Activated T-cell treated with anti-CD3 and anti-CD28 coated beads, Interleukin-2, amount 50 U/mL, for 72 hours (primary cell): ENCODE measurements at places on chromosomes 12 and 14. TPM values are rescaled to one million over a fixed set of nuclear protein-coding genes. Genes with fewer than 3 reads are reported as not detected.

DNA sequence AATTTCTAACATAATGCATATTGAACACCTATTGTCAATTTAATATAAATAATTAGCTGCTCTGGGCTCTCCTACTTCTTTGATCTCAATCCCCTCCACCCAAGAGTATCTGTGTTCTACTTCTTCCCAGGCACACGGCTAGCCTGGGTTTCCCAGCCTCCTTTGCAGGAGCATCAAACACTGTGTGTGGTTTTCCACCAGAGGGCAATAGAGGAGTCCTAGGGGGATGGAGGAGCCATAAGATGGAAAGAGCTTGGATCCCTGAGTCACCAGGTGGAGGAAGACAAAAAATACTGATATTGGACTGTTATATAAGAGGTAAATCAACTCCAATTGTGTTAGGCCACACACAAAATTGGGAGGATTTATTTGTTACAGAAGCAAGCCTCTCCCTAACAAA, 333.7 kb downstream of the GLT1D1 start:
- H3K4me3 ChIP-seq, result no peak overlapping the region
- no peak overlapping the region for H3K27ac ChIP-seq
- H3K4me1 ChIP-seq, result no peaks in the 10 kb centered on the region
- H3K36me3 ChIP-seq, result peaks cover 2% of the 10 kb centered on the region
- no peaks in the 10 kb centered on the region for H3K27me3 ChIP-seq

The TMEM253 gene
- not detected for total RNA-seq

GRCh38 chr14:20476776-20477175, 7.6 kb downstream of the PNP start:
- peaks cover 24% of the 10 kb centered on the region for H3K36me3 ChIP-seq
- H3K27me3 ChIP-seq, result no peaks in the 10 kb centered on the region
- peak overlapping the region; percentile 83 for H3K27ac ChIP-seq
- DNase-seq, result no peak
- H3K4me3 ChIP-seq, result peak overlapping the region; percentile 48

- DNase-seq, result no peak
- H3K27me3 ChIP-seq, result no peaks in the 10 kb centered on the region
- H3K27ac ChIP-seq, result no peak overlapping the region
- no peak overlapping the region for H3K4me3 ChIP-seq
These were observed 14.2 kb upstream of the CDKL1 start for GRCh38 chr14:50410921-50411320.

DNA sequence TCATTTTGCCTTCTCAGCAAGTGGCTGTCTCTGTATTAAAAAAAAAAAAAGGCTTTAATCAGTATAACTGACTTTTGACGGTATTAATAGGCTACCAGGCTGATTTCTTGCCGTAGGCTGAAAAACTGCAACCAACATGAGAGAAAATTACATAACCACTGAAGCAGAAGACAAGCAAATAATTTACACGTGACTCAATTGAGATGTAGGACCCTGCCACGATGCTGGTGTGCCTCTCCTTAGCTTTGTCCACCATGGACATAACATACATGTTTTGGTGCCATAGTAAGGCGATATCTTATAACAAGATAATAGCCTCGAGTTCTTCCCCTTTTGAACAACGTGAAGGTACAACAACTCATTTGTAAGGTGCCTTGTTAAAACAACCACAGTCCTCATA, 88.7 kb upstream of the GRIP1 start:
- no peak overlapping the region for H3K27ac ChIP-seq
- peaks cover 2% of the 10 kb centered on the region for H3K36me3 ChIP-seq
- H3K4me3 ChIP-seq, result no peak overlapping the region
- peaks cover 30% of the 10 kb centered on the region for H3K4me1 ChIP-seq
- no peak for DNase-seq

- H3K27me3 ChIP-seq, result no peaks in the 10 kb centered on the region
- H3K4me1 ChIP-seq, result no peaks in the 10 kb centered on the region
- H3K4me3 ChIP-seq, result no peak overlapping the region
- no peak for DNase-seq
- no peak overlapping the region for H3K27ac ChIP-seq
These were observed 55.0 kb upstream of the NELL2 start for GRCh38 chr12:44930972-44931600.

DNA sequence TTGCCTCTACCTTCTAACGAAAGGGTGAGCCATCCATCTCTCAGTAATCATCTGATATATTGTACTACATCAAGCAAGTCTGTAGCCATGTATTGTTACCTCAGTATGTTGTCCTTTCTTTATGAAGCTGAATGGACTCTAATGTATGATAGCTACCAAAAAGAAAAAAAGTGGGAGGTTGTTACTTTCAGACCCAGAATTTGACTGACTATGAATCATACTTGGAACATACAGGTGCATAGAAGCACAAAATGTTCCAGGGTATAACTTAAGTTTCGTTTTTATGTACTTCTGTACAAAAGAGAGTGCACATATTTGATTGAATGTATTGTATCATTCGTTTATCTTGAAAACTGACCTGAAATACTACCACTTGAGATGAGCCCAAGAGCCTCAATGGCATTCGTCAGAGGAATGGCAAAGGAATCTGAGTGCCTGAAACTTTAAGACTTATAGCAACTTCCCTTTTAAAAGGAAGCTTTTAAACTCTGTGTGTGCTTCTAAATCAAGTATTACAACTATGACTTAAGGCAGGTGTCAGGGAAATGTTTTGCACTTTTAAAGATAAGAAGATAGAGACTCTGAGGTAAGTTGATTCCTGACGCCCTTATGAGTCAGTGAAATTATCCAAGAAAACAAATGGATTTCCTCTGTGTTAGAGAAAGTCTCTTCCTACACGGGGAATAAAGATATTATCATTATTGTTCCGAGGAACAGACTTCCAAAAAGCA, 951.5 kb downstream of the GALC start:
- H3K36me3 ChIP-seq, result no peaks in the 10 kb centered on the region
- no peak overlapping the region for H3K4me3 ChIP-seq
- DNase-seq, result no peak
- no peaks in the 10 kb centered on the region for H3K4me1 ChIP-seq
- H3K27me3 ChIP-seq, result no peaks in the 10 kb centered on the region

- no peaks in the 10 kb centered on the region for H3K36me3 ChIP-seq
- no peak for DNase-seq
- H3K27ac ChIP-seq, result no peak overlapping the region
- peaks cover 42% of the 10 kb centered on the region for H3K4me1 ChIP-seq
These were observed 2.7 kb downstream of the NCKAP5L start for GRCh38 chr12:49825360-49825970.

DNA sequence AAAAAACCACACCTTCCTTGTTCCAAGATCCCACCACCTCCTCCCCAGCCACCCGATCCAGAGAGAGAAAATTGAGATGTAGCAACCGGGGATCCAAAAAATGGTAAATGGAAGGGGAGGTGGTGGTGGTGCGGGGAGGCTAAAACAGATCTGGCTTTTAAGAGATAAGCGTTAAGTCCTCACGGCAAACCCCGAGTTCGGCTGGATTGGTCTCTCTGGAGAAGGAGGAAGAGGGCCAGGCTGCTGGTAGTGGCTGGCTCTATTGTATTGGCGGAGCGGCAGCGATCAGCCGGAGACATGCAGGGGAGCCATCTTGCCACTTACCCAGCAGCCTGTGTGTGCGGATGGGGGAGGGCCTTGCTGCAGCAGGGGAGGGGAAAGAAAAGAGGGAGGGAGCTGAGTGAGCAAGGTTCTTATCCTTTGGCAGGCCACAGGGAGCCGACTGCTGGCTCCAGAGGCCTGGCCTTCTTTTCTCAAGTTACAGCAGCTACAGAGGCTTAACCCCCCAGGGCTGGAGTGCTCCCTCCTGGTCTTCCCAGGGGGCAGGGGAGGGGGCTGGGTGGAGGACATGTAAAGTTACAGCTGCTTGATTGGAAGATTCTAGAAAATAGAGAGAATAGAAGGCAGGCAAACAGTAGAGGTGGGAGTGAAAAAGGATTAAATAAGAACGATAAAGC, 14.1 kb upstream of the CDH24 start:
- H3K4me1 ChIP-seq, result peaks cover 38% of the 10 kb centered on the region
- peak overlapping the region; percentile 64 for H3K27ac ChIP-seq
- peak overlapping the region; percentile 94 for H3K4me3 ChIP-seq
- peaks cover 12% of the 10 kb centered on the region for H3K36me3 ChIP-seq
- no peaks in the 10 kb centered on the region for H3K27me3 ChIP-seq
- DNase-seq, result peak; percentile 84

DNA sequence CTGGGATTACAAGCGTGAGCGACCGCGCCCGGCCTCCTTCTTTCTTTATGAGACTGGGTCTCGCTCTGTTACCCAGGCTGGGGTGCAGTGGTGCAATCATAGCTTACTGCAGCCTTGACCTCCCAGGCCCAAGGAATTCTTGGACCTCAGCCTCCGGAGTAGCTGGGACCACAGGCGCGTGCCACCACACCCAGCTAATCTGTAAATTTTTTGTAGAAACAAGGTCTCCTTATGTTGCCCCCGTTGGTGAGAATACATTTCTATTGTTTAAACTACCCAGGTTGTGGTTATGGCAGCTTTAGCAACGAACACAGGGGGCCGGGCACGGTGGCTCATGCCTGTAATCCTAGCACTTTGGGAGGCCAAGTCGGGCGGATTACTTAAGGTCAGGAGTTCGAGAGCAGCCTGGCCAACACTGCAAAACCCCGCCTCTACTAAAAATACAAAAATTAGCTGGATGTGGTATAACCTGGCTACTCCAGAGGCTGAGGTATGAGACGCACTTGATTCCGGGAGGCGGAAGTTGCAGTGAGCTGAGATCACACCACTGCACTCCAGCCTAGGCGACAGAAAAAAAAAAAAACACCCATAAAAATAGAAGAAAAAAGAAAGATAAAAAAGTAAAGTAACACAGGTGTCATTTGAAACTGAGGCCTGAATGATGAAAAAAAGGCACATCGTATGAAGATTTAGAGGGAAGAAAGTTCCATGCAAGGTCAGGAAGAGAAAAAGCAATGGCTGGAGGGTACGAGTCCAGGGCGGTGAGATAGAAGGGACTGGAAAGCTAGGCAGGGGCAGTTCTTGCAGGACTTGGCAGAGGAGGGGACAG, 977 bp upstream of the TMEM120B start:
- peaks cover 3% of the 10 kb centered on the region for H3K36me3 ChIP-seq
- no peak for DNase-seq
- H3K27ac ChIP-seq, result peak overlapping the region; percentile 95
- peak overlapping the region; percentile 87 for H3K4me3 ChIP-seq
